ENCODE measurements at places on chromosomes 1 and 21.

- no peak for DNase-seq
Measured at GRCh38 chr1:204841798-204842197, 28.9 kb upstream of the NFASC start.

DNA sequence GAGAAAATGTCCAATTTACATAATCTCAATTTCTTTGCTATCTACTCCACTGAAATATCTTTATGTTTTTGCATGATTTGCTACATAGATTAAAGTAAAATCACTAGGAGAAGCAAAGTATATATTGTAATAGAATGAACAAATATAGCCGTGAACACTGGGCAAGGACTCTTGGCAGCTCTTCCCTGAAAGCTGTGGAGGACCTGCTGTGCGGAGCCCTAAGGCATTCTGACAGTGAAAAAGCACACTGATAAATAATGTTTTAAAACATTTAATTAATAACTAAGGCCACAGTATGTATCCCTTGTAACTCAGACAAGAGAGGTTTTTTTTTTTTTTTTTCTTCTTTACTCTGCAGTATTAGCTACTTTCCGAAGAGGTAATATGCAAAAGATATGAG, 256.1 kb upstream of the DPYD start:
- DNase-seq, result no peak

- DNase-seq, result peak; percentile 21
Measured at GRCh38 chr1:8419172-8419571, 101.3 kb downstream of the SLC45A1 start.

DNA sequence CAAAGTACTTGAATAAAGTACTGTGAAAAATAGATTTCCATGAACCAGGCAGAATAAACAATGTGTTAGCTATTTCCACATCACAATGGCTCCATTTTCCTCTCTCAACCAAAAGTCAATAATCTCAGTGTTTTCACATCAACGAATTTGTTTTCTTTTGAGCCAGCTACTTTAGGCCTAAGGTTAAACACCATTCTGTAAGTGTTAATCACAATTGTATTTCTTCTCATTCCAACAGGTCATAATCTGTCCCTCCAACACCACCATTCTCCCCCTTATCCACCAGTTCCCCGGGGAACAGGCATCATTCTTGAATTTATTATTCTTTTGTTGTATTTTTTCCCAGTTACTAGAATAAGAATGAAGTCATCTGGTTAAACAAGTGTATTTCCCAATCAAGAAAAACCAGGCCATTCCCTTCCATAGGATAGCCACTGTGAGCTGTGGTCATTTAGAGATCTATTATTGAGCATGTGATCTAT, 66.2 kb upstream of the PALMD start:
- no peak for DNase-seq

DNA sequence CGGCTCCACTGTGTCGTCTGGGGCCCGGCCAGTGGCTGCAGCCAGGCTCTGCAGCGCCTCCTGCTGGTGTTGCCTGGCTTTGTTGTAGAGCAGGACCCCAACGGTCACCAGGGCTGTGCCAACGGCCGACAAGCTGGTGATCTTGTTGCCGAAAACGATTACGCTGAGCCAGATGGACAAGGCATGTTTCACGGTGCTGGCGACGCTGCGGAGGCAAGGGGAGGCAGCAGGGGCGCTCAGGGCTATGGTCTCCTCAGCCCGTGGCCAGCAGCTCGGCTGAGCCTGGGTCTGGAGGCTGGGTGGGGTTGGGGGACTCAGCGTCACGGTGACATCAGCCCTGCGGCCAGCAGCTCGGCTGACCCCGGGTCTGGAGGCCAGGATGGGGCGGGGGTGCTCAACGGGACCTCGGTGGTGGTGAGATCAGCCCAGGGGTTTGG, 7.0 kb upstream of the CDK11B start:
- no peak for DNase-seq
